ENCODE measurements at places on chromosomes 2 and 18. TPM values are rescaled to one million over a fixed set of nuclear protein-coding genes. Genes with fewer than 3 reads are reported as not detected.

GRCh38 chr2:10385933-10386773, 62.0 kb downstream of the ODC1 start:
- peaks cover 56% of the 10 kb centered on the region for H3K4me1 ChIP-seq
- H3K27ac ChIP-seq = peak overlapping the region; percentile 91
- H3K4me3 ChIP-seq = peak overlapping the region; percentile 81

The IL1F10 gene
- total RNA-seq = not detected

The FSHR gene
- not detected for total RNA-seq

DNA sequence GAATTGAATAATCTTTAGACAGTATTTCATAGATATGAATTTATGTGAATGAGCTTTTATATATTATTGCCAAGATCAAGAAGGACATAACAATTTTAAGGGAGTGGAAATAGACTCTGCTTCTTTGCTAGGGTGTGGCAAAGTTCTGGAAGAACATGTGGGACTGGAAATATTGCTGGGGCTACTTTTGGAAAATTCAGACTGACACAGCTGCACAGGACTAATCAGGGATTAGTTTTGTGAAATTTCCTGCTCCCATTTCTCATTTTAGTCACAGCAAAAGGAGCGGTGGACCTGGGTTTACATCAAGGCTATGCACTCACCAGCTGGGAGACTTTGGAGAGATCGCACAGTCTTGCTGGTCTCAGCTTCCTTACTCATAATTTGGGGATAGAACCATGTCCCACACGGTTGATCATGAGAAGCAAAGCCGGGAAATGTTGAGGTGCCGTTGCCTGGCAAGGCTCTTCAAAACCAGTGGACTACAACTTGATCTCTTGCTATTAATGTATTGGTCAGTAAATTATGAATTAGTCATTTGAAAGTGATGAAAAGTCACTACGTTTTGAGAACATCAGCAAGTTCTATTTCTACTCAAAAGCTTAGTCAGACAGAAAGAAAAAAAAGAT, 42.4 kb downstream of the IL1RL2 start:
- H3K27me3 ChIP-seq = peaks cover 3% of the 10 kb centered on the region
- H3K4me1 ChIP-seq = peaks cover 49% of the 10 kb centered on the region
- no peak for DNase-seq

DNA sequence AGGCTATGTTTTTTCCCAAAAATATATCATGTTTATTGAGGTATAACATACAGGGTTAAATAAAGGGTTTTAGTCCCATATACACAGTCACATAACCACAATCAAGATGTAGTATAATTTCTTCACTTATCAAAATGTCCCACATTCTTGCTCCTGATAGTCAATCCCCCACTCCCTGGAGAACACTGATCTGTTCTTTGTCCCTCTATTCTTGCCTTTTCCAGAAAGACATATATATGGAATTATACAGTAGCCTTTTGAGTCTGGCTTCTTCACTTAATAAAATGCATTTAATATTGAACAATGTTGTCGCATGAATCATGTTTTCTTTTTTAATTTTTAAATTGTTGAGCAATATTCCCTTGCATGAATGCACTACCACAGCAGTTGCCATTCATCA, 1059.7 kb downstream of the TSN start:
- DNase-seq = no peak
- H3K27ac ChIP-seq = no peak overlapping the region
- no peaks in the 10 kb centered on the region for H3K4me1 ChIP-seq
- no peaks in the 10 kb centered on the region for H3K36me3 ChIP-seq
- no peaks in the 10 kb centered on the region for H3K27me3 ChIP-seq

DNA sequence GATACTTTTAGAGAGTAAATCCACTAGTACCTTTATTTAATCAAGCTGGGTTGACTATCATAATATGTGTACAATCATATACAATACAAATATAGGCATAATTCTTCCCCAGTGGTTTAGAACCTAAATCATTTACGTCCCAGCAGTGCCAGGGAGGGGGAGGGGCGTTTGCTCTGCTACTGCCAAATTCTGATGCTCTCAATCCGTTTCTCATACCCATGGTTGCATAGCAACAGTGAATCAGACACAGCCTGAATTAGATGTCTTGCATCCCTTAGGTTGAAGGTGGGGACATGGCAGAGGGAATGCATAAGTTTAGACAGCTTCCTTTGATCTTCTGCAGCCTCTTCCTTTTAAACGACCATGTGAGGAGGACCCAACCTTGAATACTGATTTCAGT, 135.4 kb downstream of the ABCA12 start:
- DNase-seq = no peak
- H3K4me3 ChIP-seq = no peak overlapping the region
- H3K27me3 ChIP-seq = peaks cover 3% of the 10 kb centered on the region
- H3K36me3 ChIP-seq = no peaks in the 10 kb centered on the region
- peaks cover 6% of the 10 kb centered on the region for H3K4me1 ChIP-seq

GRCh38 chr2:168035458-168035857, 211.9 kb downstream of the STK39 start:
- H3K27ac ChIP-seq = no peak overlapping the region
- peaks cover 32% of the 10 kb centered on the region for H3K4me1 ChIP-seq
- no peak overlapping the region for H3K4me3 ChIP-seq

DNA sequence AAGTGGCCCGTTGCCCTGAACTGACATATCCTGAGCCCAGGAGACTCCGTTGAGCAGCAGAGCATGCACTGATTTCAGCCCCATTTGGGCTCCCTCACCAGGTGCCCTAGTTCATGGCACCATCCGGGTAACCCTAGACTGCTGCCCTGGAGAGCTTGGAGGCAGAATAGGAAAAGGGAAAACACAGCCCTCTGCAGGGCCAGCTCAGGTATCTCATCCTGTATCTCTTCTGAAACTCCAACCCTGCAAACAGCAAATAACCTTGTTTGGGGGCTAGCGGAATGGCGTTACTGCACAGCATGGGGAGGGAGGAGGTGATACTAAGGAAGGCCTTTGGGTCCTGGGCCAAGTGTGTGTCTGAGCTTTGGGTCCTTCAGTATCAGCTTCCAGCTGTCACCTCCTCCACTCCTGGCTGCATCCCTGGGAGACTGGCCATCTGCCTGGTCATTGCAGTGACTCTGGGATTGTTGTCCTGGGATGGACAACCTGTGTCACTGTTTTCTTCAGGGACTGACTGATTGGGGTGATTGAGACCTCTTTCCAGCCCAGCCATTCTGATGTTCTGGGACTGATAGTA, 233.8 kb upstream of the SKOR2 start:
- peaks cover 3% of the 10 kb centered on the region for H3K27me3 ChIP-seq
- H3K36me3 ChIP-seq = no peaks in the 10 kb centered on the region
- H3K4me1 ChIP-seq = no peaks in the 10 kb centered on the region
- no peak overlapping the region for H3K27ac ChIP-seq
- H3K4me3 ChIP-seq = no peak overlapping the region

The SCN7A gene
- not detected for total RNA-seq

- no peak overlapping the region for H3K4me3 ChIP-seq
- H3K36me3 ChIP-seq = no peaks in the 10 kb centered on the region
- DNase-seq = no peak
- H3K4me1 ChIP-seq = no peaks in the 10 kb centered on the region
- H3K27ac ChIP-seq = no peak overlapping the region
These were observed 207.9 kb downstream of the CMPK2 start for GRCh38 chr2:6657855-6658254.

The DSC2 gene
- total RNA-seq = not detected

The CFC1 gene
- total RNA-seq = not detected

DNA sequence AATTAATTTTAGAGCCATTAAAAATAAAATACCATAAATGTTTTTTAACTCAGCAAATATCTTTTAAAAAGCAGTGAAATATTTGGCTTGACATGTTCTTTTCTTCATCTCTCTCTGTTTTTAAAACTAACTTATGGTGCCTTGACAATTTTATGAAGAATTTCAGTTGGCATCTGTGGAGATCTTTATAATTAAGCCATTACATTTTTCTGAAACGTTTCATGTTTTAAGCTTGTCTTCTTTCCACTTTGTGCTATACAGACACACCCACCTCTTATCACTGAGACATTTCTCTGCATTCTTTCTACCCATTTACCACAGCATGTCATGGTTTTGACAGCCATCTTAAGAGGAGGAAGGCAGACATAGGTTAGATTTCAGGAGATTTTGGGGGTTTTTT, 915.1 kb upstream of the FSHR start:
- no peak overlapping the region for H3K27ac ChIP-seq
- H3K4me1 ChIP-seq = no peaks in the 10 kb centered on the region
- H3K27me3 ChIP-seq = no peaks in the 10 kb centered on the region
- no peaks in the 10 kb centered on the region for H3K36me3 ChIP-seq
- H3K4me3 ChIP-seq = no peak overlapping the region

DNA sequence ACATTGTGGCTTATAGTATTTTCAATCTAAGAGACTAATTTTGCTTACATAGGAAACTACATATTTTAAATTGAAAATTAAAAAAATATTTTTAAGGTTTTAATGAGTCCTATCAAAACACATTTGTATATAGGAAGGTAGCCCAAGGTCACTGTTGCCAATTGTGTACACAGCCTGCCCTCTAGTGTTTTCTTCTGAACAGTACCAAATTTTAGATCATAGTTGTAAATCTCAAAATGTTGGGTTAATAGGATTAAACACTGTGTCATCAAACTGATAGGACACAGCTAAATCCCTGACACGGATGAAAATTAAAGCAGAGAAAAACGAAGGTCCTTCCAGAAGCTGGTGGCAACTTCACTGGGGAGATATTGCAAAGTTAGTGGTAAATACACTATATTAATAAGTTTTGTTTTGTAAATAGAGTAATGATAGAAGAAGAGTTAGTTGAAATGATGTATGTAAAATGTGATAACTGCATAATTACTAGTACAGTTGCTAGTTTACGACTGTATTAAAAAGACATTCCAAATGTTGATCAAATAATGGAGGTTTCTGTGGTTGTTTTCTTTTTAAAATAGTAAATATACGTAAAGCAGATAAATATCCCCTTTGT, 19.7 kb downstream of the CLUL1 start:
- peaks cover 5% of the 10 kb centered on the region for H3K4me1 ChIP-seq
- H3K27me3 ChIP-seq = peaks cover 24% of the 10 kb centered on the region
- H3K4me3 ChIP-seq = no peak overlapping the region
- no peaks in the 10 kb centered on the region for H3K36me3 ChIP-seq
- no peak overlapping the region for H3K27ac ChIP-seq
